NCI-H460 (cell line): ENCODE measurements at places on chromosomes 5 and 9.

- DNase-seq = peak; percentile 31
Measured at GRCh38 chr5:151082282-151082902, 1.6 kb upstream of the TNIP1 start.

- no peak for DNase-seq
Measured at GRCh38 chr5:83914199-83914598, 193.5 kb upstream of the HAPLN1 start.

GRCh38 chr5:1708592-1709141 is 91.0 kb downstream of the MRPL36 start:
- DNase-seq = no peak

DNA sequence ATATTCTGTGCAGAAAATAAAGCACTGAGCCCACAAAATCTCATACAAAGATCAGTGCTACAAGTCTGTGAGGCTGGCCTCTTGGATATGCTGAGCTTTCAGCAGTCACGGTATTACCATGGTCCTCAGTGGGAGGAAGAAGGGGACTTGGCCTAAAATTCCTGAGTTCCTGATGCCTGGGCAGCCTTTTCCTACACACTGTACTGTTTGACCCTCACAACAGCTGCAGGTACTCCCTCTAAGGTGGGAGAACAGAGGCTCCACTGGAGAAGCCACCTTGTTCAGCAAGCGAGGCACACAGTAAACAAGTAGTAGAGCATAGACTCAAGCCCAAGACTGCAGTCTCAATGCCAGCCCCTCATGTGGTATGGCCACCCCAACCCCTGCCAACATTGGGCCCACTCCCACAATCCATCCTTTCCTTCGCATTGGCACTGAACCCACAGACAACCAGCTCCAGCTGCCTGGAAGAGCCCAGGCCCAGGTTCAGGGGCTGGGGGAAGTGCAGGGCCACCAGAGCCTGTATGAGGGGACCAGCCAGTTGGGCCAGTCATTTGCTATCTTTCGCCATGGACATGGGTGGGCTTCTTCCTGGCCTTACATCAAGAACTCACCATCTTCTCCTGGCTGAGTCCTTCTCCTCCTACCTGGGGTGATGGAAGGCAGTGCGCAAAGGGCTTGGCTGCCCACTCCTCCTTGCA is 14.3 kb downstream of the ACSL6 start:
- no peak for DNase-seq
